ENCODE measurements at places on chromosomes 4 and X.

GRCh38 chr4:99945718-99946355 is 581 bp downstream of the DNAJB14 start:
- DNase-seq: no peak

DNA sequence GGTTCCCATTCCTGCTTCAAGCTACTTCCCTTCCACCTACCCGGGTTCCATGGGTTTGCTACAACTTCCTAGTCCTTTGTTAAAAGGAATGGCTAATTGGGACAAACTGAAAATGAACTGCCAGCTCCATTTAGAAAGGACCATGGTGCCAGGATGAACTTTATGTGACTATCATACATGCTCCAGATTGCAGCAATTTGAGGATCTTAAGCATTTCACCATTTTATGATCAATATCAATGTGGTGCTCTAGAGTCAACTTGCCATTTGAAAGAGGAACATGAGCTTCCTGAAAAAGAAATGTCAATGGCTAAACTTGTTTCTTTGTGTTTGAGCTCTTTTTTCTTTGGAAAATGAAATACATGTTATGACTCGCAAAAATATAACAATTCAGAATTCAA is 92.7 kb upstream of the IL15 start:
- DNase-seq: no peak

- no peak for DNase-seq
These were observed 6.3 kb downstream of the GABRA4 start for GRCh38 chr4:46986922-46987638.

- no peak for DNase-seq
These were observed 22.6 kb downstream of the ACSL1 start for GRCh38 chr4:184803133-184803532.

- no peak for DNase-seq
These were observed 22.4 kb downstream of the AFF1 start for GRCh38 chr4:86957215-86957614.

DNA sequence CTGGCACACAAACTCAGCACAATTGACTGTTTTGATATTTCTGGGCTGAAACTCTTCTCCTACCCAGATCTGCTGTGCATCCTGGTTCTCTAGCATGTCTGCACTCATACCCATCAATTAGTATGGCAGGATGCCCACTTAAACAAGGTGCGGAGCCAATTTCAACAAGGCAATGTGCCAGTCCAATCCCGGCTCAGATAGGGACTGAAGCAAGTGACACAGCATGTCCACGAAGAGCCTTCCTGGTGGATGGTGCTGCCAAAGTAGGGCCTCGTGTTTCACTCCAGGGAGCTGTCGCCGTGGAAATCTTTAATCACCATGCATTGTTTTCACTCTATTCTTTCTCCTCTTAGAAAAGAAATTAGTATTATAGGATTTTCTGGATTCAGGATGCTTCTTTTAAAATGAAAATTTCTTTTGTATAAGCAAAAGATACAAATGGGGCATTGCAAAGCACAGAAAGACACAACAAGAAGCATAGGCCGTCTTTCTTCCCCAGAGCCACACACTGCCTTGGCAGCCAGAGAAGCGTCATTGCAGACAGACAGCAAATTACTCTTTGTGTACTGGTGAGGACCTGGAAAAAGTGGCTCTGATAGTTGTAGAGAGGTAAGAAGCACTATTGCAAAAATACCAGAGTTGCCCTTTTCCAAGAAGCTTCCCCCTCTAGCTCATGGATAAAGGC is 40.6 kb upstream of the LSM6 start:
- DNase-seq: peak; percentile 88

DNA sequence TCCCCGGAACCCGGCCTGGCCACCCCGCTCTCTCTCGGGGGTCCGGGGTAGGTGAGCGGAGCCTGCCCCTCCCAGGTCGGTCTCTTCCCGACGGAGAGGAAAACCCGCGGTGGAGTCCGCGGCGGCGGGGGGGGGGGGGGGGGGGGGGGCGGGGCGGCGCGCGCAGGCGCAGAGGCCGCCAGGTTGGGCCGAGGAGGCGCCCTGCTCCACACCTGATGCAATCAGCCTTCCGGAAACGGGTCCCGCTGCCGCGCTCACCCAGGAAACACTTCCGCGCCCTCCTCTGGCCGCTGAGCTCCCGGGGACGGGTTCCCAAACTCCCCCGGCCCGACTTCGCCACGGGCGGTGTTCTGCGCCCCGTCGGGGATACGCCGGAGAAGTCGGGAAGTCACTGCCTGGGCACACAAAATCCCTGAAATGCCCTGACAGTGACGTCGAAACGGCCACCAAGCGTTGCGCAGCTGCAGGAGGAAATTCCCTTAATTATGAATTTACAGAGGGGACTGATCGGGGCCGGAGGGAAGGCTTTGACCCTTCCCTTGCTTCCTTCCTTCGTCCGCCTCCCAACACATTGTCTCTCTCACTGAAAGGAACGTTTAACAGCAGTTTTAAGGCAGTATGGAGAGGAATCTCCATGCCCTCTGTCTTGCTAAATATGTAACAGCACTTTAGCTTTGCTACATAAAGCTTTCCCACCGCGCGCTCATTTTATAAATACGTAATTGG is 2.1 kb upstream of the APBB2 start:
- peak; percentile 94 for DNase-seq

GRCh38 chr4:184856277-184856609 is 30.5 kb upstream of the ACSL1 start:
- DNase-seq: no peak

GRCh38 chrX:63718010-63718694 is 66.9 kb downstream of the ARHGEF9 start:
- no peak for DNase-seq

- DNase-seq: no peak
These were observed 289.5 kb downstream of the SMARCA1 start for GRCh38 chrX:129233786-129234185.

GRCh38 chr4:171891038-171891437 is 77.8 kb downstream of the GALNTL6 start:
- no peak for DNase-seq

- DNase-seq: no peak
These were observed 176.0 kb downstream of the BMPR1B start for GRCh38 chr4:94933799-94934198.

GRCh38 chr4:128709268-128709667 is 100.2 kb upstream of the JADE1 start:
- DNase-seq: no peak

GRCh38 chr4:61203436-61203790 is 3.3 kb downstream of the ADGRL3 start:
- no peak for DNase-seq

GRCh38 chr4:185566425-185566824 is 31.1 kb upstream of the PDLIM3 start:
- no peak for DNase-seq

DNA sequence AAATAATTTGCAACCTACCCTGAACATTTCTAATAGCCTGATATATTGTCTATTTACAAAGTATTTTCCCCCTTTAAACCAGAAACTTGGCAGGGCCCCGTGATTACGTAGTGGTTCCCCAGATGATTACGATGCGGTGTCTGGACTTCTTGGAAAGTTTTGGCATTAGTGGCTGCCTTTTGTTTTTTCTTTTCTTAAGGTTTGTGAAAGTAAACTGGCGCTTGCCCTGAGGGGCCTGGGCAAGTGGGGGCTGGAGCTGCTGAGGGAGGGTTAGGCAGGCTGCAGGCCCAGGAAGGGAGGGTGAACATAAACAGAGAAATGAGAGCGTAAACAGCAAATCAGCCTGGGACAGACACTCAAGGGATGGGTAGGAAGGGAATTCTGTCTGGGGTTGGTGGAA is 123.6 kb upstream of the MSX1 start:
- no peak for DNase-seq

DNA sequence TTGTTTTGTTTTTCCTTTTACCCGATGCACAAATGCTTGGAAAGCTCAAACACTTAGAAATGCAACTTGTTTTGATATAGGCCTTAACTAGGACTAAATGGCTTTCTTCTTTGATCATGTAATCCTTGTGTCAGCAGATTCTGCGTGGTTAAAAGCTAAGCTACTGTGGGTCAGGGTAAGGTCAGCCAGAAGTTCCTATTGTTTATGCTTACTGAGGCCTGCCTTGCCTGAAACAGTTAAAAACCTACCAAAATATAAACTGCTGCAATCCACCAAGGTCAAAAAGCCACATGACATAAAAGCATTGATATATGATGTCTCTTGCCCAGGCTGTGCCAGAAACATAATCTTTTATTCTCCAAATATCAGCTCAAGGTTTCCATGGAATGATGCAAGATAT is 223.4 kb downstream of the FAM47B start:
- no peak for DNase-seq

- DNase-seq: no peak
These were observed 57.4 kb downstream of the MOSPD2 start for GRCh38 chrX:14930663-14931062.

- DNase-seq: peak; percentile 33
These were observed 23.1 kb upstream of the C1GALT1C1 start for GRCh38 chrX:120653000-120653399.

- DNase-seq: no peak
These were observed 137.9 kb upstream of the MAP9 start for GRCh38 chr4:155514628-155515027.

DNA sequence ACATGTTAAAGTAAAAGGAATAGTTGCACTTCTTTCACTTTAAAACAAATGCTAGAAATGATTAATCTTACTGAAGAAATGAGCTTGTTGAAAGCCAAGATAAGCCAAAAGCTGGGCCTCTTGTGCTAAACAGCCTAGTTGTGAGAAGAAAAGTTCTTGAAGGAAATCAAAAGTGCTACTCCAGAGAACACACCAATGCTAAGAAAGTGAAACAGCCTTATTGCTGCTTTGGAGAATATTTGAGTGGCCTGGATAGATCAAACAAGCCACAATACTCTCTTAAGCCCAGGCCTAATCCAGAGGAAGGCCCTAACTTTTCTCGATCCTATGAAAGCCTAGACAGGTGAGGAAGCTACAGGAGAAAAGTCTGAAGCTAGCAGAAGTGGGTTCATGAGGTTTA is 967.9 kb upstream of the INTU start:
- no peak for DNase-seq

- no peak for DNase-seq
These were observed 28.5 kb downstream of the TRIM61 start for GRCh38 chr4:164948975-164949374.

DNA sequence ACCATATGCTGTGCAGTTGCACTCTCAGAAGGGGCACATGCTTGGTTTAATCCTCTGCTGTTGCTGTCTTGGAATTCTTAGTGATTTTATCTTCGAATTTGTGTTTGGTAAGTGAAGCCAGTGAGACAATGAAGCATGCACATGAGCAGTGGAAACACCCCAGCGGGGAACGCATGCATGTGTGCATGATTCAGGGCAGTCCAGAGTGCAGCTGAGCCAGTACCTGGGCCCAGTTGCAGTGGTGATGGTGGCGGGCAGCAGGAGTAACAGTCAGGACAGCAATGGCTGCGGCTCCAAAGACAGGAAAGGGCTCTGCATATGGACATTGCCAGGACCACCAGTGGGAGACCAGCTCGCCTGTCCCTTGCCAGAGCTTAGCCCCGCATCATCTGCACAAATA is 14.3 kb upstream of the TMEM165 start:
- DNase-seq: no peak

DNA sequence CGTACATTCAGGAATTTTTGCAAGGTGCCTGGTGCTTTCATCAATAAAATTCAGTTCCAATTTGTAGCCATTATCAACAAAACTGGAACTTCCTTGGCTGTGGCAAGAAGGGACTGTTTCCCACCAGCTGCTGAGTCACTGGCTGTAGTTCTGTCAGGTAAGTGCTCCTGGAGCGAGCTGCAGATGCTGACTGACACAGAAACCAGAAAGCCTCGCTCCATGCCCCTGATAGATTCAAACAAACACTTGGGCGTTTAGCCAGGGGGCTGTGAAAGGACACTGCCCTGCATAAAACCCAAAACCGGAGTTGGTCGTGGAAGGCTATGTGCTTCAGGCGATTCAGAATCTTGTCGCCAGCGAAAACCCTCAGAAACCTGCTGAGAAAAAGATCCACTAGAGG is 188.4 kb upstream of the FAM9B start:
- DNase-seq: no peak

- DNase-seq: no peak
These were observed 12.8 kb upstream of the BOD1L1 start for GRCh38 chr4:13640149-13640940.

GRCh38 chr4:82421796-82422560 is 8.3 kb downstream of the HNRNPDL start:
- no peak for DNase-seq

DNA sequence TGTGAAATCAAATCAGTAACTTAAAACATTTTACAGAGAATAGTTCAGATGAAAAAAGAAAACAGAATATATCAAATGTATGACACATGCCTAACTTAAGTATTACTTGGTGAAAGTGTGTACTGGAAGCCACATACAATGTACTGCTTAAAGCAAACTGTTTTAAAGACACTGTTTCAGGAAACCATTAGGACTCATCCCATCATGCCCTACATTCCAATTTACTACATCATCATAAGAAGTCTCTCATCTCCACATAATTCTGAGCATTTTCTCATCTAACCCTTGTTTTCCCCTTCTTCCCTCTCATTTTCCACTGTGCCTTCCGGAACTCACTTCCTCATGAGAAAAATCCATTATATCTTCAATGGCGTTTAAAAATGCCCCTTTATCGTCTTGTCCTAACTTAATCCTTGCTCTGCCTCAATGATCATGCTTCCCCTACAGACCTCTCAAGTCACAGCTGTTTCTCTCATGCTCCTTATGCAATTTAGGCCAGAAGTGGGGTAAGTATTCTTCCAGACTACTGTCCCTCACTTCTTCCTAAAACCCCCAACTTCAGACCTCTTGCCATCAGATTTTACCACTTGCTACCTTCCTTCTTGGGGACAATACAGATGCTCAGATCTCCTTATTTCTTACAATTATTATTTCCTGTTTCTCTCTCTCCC is 26.8 kb upstream of the FGF5 start:
- no peak for DNase-seq

- DNase-seq: no peak
These were observed 77.9 kb downstream of the EGF start for GRCh38 chr4:109990261-109991257.

DNA sequence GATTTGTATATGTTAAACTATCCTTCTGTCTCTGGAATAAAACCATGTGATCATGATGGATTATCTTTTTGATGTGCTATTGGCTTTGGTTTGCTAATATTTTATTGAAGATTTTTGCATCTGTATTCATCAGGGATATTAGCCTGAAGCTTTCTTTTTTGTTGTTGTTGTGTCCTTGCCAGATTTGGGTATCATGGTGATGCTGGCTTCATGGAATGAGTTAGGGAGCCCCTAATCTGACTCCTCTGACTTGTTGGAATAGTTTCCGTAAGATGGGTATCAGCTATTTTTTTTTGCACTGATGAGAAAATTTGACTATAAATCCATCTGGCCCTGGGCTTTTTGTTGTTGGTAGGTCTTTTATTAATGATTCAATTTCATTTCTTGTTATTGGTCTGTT is 45.7 kb downstream of the ATP10D start:
- no peak for DNase-seq
